ENCODE measurements at places on chromosomes 2 and 18. TPM values are rescaled to one million over a fixed set of nuclear protein-coding genes. Genes with fewer than 3 reads are reported as not detected.

The G6PC2 gene
- not detected for total RNA-seq

The LGALSL gene
- 18.6 TPM for total RNA-seq

The ABCB6 gene
- total RNA-seq: 32.6 TPM

DNA sequence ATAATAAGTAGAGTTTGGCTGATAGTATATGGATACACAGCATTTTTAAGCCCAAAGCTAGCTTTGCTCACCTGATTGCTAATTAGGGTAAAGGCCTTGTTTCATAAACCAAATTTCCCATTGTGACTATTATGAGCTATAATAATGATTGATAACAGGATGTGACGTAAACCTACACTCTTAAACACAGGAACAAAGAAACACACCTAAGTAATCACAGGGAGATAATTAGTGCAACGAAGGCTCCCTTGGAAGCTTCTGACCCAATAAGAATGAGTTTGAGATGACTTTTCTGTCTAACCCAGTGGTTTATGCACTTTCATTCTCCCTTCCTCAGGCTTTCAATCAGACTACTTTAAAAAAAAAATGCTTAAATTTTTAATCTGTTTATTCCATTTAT is 683.2 kb downstream of the SATB2 start:
- no peak for DNase-seq

GRCh38 chr2:70161069-70161534 is 29.7 kb downstream of the C2orf42 start:
- DNase-seq: no peak

DNA sequence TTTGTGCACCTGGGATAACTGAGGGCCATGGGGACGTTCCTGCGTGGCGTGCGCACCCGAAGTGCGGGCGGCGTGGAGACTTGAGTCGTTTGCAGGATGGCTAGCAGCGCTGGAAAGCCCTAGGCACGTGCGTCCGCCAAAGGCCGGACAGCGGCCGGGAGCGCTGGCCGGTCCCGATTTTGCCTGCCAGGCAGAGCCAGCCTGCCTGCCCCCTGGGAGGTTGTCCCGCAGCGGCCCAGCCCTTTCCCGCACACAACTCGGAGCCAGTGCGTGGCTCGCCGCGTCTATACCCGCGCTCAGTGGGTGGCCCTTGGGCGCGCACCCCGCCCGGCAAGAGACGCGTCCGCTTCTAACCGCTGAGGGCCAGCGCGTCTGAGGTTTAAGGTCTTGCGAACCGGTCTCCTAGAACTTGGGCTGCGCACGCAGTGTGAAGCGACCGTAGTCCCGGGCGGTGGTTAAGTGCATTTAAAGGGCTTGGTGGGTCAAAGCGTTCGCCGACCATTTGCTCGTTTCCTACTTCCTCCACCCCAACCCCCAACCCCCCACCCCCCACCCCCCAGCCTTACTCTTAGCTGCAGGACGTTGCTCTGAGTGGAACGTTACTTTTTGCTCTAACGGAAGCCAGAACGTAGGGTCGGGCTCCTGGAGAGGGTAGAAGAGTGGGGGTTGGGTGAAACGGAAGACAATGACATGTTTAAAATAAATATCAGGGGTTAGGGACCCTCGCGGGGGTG is 627 bp downstream of the CDCA7 start:
- DNase-seq: peak; percentile 61

The PAIP2B gene
- total RNA-seq: 25.6 TPM

GRCh38 chr18:62389761-62390481 is 64.8 kb downstream of the TNFRSF11A start:
- DNase-seq: no peak

- no peak for DNase-seq
These were observed 1.5 kb downstream of the TMEM87B start for GRCh38 chr2:112056626-112056987.

GRCh38 chr18:74972354-74972753 is 236.6 kb downstream of the PTGR3 start:
- no peak for DNase-seq

- DNase-seq: no peak
These were observed 102.7 kb upstream of the PTPRM start for GRCh38 chr18:7464245-7464966.

The UGT1A9 gene
- not detected for total RNA-seq

DNA sequence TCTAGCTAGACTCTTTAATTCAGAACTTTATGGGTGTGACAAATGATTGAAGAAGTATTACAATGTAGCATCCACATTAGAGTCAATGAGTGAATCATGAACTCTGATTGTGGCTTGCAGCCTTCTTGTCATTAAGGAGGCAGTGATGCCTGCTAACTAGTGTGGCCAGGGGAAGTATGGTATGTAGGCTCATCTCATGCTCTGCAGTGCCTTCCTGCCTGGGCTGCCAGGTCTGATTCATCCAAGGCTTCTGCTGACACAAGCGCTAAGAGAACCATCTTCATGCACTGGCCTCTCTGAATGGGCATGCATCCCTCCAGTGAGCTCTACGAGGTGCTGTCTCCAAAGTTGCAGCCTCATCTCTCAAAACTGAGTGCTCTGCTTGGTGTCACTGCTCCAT is 144.3 kb downstream of the MTCL1 start:
- DNase-seq: no peak

- no peak for DNase-seq
These were observed 962.9 kb upstream of the FANCL start for GRCh38 chr2:59204040-59204439.

- DNase-seq: no peak
These were observed 6.7 kb upstream of the PARD6G start for GRCh38 chr18:80253871-80254492.

The ZNF519 gene
- 13.7 TPM for total RNA-seq

The PRKAG3 gene
- total RNA-seq: 0.49 TPM

The LOXL3 gene
- total RNA-seq: 9.2 TPM

DNA sequence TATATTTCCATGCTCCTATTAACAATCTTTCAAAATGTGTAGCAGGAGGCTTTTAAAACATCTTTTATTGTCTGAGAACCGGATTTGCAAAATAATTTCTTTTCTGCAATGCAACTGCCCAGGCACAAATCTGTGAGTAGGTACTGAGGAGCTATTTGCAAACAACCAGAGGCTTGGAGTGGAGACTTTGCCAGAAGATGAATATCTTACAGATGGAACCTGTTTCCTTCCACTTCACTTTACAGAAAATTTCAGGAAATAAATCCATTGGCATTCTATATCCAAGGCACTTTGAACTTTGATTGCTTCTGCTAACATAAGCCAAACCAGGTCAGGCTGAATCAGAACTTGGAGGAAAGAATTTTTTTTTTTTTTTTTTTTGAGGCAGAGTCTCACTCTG is 237.4 kb upstream of the REV1 start:
- no peak for DNase-seq

GRCh38 chr2:10742666-10743065 is 21.2 kb downstream of the ATP6V1C2 start:
- no peak for DNase-seq

The VAMP8 gene
- 31.1 TPM for total RNA-seq

DNA sequence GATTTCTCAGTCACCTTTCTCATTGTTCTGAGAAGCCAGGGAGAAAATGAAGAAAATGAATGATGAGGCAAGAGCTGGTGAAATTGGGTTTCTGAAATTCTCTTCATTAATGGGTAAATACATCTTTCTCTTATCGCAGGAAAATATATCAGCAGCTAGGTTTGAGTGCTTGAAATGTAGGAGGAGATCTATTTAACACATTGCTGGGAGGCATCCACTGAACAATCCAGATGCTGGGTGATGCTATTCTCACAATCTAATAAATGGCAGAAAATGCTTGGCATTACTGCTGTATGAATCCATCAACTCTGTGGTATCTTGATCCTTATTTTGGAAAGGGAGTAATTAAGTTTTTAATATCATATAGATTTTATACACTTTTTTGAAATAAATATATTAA is 199.6 kb upstream of the LRP1B start:
- DNase-seq: no peak

- no peak for DNase-seq
These were observed 418.2 kb downstream of the GRB14 start for GRCh38 chr2:164203131-164203530.

- no peak for DNase-seq
These were observed 118.3 kb downstream of the FMNL2 start for GRCh38 chr2:152453129-152453911.

- DNase-seq: no peak
These were observed 39.4 kb downstream of the MYOM1 start for GRCh38 chr18:3180325-3180724.

The CDK5R2 gene
- total RNA-seq: not detected

DNA sequence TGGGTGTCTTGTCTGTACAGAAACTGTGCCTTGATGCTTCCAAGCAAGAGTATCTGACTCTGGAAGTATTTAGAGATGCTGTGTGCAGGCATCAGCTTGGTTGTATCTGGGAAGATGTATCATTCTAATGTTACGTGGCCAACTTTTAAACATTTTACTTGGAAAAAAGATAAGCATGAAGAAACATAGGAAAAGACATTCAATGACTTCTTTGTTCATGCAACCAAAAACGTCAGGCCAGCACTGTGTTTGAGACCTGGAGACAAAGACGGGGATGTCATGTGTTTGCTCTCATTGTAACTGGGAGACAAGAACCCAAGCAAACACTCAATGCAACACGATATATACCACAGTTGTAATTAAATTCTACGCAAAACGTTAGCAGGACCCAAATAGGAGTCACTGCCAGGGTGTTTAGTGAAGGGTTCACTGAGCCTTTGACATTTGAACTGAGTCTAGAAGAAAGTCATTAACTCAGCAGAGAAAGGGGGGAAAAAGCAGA is 8.9 kb upstream of the SESTD1 start:
- DNase-seq: no peak

The ITPRIPL1 gene
- total RNA-seq: 2.8 TPM

- DNase-seq: no peak
These were observed 433.8 kb upstream of the ID2 start for GRCh38 chr2:8247905-8248622.

DNA sequence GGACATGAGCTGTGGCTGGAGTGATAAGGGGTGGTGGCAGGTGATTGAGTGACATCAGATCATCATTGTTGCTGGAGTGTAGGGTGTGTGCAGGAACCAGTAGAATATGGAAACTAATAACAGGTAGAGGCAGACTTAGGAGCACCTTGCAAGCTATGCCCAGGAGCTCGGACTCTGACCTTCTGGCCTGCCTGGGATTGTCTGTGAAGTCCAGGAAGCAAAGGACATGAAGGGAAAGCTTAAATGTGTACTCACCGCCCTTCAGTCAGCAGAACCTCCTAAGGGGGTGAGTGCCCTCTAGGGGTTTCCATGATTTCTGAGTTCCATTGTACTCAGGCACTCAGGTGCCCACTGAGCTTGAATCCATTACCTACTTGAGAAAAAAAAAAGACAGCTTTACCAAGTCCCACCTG is 104.2 kb downstream of the CRIM1 start:
- no peak for DNase-seq

Measured in sciatic nerve (tissue), 2 donors.